Head of caudate nucleus (tissue), 42 donors: ENCODE measurements at places on chromosomes 6 and 20.

DNA sequence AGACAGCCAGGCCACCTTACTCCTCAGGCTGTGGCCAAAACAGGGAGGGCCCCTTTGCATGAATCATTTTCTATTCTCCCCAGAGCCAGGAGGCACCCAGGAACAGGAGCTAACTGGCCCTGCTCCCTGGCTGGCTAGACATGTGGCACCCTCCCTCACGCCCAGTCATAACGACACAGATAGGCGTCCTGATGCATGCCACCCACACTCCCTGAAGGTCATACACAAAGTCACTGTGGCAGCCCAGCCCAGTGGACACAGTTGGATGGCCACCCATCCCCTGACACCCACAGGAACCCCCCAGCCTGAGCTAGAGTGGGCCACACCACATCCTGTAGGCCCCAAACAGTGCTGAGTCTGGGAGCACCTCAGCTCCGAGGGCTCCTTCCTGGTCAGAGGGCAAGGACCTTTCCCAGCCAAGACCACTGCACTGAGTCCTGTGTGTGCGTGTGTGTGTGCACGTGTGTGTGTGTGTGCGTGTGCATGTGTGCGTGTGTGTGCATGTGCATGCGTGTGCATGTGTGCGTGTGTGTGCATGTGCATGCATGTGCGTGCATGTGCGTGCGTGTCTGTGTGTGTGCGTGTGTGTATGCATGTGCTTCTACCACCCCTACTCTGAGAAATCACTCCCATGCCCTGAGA lies 21.6 kb downstream of the TFEB start:
- no peak for DNase-seq

- no peak for DNase-seq
Measured at GRCh38 chr6:25612666-25613065, 39.3 kb upstream of the SCGN start.

- no peak for DNase-seq
Measured at GRCh38 chr6:11432713-11433450, 104.7 kb upstream of the TMEM170B start.

- DNase-seq: no peak
Measured at GRCh38 chr20:41001497-41001896, 27.1 kb upstream of the TOP1 start.

- DNase-seq: no peak
Measured at GRCh38 chr6:53581173-53581773, 36.4 kb upstream of the GCLC start.

GRCh38 chr6:55617272-55617671 lies 38.3 kb upstream of the HMGCLL1 start:
- no peak for DNase-seq

DNA sequence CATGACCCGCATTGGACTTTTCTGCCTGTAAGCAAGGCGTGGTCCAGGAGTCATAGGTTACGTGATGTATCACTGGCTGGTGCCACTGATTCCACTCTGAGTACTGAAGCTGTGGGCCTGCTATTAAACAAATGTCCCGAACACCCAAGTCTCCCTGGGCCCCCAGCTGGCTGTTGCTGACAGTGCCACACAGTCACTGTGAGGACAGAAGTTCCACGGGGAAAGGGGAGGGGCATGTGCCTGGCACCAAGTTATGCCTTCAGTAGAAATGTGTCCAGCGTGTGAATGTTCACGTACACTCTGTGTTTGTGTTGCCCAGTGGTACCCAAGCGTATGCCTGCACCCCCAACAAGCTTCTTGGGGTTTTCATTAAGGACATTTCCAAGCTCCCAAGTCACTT lies 171.4 kb upstream of the QKI start:
- DNase-seq: peak; percentile 88

GRCh38 chr6:122276637-122277036 lies 122.8 kb upstream of the HSF2 start:
- DNase-seq: no peak

- peak; percentile 10 for DNase-seq
Measured at GRCh38 chr20:63967330-63968135, 2.2 kb downstream of the ZNF512B start.
